ENCODE measurements at places on chromosomes 6 and 20.

DNA sequence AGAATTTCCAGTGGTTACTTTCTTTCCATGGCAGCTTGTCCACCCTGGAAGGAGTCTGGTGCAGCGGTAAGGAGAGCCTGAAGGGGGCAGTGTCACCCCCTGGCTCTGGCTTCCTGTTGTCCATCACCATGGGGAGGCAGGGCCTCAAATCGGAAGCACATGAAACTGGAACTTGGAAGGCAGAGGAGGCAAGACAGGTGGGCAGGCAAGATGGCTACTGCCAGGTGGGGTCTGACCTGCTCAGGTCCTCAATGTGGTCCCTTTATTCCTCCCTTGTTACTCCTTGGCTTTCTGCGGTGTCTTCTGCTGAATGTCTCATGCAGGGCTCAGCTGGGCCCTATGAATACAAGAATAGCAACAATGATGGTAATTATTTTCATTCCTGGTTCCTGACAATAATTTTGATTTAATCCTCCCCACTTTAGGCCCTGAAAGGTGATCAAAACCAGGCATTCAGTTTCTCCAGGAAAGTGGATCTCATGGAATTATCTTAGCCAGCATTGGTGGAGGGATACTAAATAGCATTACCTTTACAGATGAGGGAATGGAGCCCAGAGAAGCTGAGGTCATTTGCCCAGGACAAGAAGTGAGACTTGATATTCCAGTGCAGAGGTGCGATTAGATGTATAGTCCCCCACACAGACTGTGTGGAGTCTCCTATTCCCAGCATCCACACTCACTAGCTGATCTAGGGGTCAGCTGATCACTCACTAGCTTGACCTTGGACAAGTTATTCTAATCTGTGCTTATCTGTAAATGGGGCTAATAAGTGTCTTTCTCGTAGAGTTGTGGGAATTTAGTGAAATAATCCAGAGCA lies 17.6 kb upstream of the SNAI1 start:
- no peak for DNase-seq

- no peak for DNase-seq
These were observed 56.3 kb downstream of the EZR start for GRCh38 chr6:158762787-158763433.

DNA sequence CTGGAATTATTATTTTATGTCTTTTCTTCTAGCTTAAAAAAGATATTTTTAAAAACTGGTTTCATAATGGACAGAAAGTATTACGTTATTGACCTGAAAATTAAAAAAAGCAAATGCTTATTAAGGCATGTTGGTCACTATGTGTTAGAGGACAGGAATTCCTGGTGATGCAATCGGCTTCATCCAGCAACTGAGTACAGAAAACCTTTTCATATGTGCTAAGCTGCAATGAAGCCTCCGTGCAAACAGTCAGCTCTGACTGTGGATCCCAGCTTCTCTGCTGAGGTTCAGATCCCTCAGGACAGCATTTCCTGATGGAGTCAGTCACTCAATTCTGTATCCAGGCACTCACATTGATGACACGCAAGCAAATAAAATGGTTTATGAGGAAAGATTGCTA lies 22.7 kb upstream of the BMP2 start:
- no peak for DNase-seq

DNA sequence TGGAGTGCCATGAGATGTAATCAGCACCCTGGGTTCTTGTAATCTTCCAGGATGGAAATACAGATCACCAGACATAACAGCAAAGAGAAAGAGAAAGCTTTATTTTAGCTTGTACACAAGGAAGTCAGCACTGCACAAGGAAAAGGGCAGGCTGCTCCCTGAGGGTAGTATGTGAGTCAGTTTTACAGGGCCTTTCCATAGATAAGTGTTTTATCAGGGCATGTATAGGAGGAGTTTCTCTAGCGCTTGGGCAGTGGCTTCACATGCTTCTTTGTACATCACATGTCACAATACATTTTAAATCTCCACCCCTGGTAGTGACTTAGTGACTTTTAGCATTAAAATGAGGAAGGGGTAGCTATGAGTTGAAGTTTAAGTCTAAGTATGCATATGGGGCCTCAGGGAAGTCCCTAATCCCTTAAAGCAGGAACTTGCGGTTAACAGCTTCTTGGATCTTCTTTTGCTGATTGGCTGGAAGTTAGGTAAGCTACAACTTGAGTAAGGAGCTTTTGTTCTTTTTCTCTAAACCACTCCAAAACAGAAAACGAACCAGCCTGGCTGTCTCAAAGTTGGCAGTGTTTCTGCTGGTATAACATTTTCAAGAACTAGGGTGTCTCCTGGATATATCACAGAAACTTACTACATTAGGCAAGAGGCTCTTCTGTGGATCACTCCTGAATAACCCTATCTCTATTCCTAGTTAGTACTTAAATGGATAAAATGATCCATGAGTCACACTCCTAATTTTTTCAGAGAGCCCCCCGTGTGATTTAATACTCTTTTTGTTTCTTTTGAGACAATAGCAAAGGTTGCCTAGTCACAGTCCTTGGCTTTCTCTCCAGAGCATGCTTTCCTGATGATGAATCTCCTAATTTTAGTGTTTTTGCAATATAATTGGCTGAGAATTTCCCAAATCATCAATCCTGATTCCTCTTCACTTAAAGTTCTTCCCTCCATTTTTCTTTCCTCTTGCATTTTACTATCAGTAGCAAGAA lies 60.2 kb downstream of the MRAP2 start:
- no peak for DNase-seq

- DNase-seq, result no peak
These were observed 110.2 kb downstream of the PHF3 start for GRCh38 chr6:63745784-63746183.

GRCh38 chr6:15535495-15536197 lies 127.2 kb downstream of the DTNBP1 start:
- DNase-seq, result no peak

DNA sequence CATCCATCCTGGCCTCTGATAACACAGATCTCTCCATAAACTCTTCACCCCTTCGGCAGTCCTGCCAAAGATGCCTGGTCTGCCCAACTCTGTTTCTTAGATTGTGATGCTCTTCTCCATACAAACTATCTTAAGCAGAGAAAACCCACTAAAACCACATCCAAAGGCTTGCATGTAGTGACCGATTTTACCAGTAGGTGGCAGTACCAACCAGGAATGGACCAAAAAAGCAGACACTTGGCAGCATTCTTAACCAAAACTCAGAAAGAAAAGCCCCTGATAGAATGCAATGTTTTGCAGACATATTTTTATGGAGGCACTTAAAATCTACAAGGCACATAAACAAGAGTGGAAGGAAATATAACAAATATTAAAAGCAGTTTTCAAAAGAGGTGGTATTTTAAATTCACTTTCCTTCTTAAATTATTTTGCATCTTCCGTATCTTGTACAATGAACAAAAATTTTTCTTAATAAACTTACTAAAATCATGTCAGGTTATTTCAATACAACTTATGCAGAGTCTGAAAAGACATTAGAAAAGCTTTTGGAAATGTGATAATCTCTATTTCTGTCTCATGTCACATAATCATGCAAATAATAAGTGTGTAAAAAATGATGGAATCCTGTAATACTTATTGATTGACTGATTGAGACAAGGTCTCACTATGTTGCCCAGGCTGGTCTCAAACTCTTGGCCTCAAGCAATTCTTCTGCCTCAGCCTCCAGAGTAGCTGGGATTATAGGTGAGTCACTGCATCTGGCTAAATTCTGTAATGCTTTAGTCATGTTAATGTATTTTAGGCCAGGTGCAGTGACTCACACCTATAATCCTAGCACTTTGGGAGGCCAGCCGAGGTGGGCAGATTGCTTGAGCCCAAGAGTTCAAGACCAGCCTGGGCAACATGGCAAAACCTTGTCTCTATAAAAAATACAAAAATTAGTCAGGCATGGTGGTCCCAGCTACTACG lies 29.4 kb downstream of the LRP11 start:
- DNase-seq, result no peak

DNA sequence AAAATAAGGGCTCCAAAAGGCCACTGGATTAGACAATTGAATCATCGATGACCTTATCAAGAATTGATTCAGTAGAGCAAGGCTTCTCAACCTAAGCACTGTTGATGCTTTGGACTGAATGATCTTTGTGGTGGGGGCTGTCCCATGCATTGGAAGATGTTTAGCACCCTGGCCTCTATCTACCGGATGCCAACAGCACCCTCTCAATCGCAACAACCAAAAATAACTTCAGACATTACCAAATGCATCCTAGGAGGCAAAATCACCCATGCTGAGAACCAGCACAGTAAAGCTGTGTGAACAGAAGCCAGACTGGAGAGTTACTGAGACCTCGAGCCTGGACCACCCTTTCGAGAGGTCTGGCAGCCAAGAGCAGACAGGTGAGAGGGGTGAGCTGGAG lies 67.5 kb downstream of the TBC1D7 start:
- DNase-seq, result no peak

- DNase-seq, result no peak
These were observed 201.2 kb upstream of the SHLD1 start for GRCh38 chr20:5548902-5549599.

DNA sequence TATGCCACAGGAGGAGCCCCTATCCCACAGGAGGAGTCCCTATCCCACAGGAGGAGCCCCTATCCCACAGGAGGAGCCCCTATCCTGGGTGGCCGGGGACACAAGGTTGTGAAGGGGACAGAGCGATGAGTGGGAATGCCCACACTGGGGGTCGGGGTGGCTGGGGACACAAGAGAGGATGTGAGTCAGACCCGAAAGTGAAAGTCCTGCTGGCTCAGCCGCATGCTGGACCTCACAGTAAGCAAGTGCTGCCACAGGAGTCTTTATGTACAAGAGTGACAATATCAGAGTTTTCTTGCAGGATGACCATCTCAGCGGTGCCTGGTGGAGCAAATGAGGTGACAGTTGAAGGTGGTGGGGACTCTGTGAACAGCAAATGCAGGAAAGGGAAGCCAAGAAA lies 93.7 kb downstream of the PSMB1 start:
- no peak for DNase-seq

DNA sequence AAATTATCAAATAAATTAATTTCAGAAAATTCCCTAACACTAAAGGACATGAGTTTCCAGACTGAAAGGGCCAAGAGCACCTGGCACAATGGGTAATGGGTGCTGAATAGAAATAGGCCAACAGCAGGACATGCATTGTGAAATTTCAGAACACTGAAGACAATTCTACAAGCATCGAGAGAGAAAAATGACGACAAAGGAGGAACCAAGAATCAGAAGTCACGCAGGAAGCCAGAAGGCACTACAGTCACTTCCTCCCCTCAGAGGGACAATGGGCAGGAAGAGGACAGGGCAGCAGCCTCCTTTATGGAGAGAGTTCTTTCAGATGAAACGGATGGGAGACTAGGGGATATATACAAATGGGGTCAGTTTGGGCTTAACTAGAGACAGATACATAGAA lies 29.6 kb downstream of the PCNA start:
- DNase-seq, result no peak

DNA sequence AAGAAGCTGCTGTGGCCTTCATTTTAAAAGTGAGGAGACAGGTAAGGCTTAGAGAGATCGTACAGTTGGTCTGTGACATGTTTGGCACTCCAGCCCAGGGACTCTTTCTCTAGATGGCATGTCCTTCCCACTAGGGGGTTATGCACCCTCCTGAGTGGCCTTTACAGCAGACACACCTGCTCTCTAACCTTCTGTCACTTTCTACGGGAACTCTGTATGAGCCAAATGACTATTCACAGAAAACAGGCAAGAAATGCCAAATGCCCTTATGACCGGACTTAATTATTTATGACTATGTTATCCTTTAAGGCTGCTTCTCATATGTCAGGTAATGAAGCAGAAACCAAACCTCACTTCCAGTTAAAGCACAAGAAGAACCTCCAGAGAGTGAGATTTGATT lies 91.2 kb downstream of the MAP3K5 start:
- DNase-seq, result no peak

DNA sequence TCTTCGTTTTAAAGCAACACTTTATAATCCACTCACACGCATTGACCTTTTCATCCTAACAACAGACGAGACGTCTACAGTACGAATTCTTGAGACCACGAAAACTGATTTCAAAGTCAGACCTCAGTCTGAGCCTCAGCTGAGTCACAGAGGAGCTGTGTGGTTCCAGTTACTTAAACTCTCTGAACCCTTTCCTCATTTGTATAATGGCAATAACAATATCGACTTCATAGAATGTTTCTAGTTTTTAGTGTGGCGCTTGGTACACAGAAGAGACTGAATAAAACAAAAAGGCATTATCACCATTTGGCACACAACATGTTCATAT lies 236.9 kb downstream of the ATXN1 start:
- DNase-seq, result no peak

- no peak for DNase-seq
These were observed 1.4 kb upstream of the SSR1 start for GRCh38 chr6:7314414-7314813.

DNA sequence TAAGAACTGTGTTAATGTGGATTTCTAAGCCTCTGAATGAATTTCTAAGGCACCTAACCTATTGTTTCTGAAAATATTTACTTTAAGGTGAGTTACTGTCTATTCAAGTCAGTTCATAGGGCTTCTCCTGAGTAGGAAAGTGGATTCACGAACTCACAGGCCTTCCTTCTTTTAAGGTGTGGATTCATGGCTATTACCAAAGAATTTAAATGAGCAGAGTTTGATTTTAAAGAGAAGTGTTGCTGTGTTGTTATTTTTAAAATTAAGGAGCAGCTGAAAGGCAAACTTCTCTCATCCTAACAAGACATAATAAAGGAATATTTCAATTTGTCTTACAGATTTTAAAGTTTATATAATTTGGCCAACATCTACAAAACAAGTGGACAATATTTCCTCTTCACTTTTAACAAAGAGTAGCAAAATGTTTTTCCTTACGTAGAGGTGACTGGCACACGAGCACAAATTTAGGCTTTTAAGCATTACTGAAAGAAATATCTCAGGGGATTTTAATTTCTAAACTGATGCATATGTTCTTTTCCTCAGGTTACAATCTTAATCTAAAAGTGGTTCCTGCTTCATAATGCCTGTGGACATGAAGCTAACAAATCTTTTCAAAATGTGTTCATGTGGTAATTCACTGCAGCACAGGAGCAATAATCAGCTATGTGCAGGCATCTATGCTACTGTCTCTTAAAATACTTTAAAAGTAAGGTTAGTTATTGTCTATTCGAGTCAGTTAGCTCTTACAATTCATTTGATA lies 602 bp upstream of the TSPYL4 start:
- DNase-seq, result no peak

GRCh38 chr6:4914420-4915159 lies 89.2 kb downstream of the RPP40 start:
- no peak for DNase-seq

GRCh38 chr6:83310046-83310445 lies 116.9 kb downstream of the RWDD2A start:
- DNase-seq, result no peak

- DNase-seq, result no peak
These were observed 643 bp upstream of the MAP3K4 start for GRCh38 chr6:160990847-160991405.

- no peak for DNase-seq
These were observed 369.9 kb downstream of the BTBD3 start for GRCh38 chr20:12287575-12287974.

GRCh38 chr6:159099961-159100360 lies 55.2 kb upstream of the TAGAP start:
- no peak for DNase-seq

- DNase-seq, result no peak
These were observed 517.5 kb downstream of the CDKAL1 start for GRCh38 chr6:21051777-21052176.
